ENCODE measurements at places on chromosomes 5 and 9. TPM values are rescaled to one million over a fixed set of nuclear protein-coding genes. Genes with fewer than 3 reads are reported as not detected.

The THBS4 gene
- total RNA-seq = 0.92 TPM

The UBQLN1 gene
- total RNA-seq = 83.4 TPM

The ADAMTS13 gene
- total RNA-seq = 1.6 TPM

The C1QTNF2 gene
- total RNA-seq = 0.17 TPM

The TLR4 gene
- 216 TPM for total RNA-seq

The APBA1 gene
- 17.7 TPM for total RNA-seq

The CCDC187 gene
- not detected for total RNA-seq

The VLDLR gene
- 7.3 TPM for total RNA-seq

The INSYN2B gene
- 3.0 TPM for total RNA-seq

The ITGA2 gene
- 20.5 TPM for total RNA-seq

The GFI1B gene
- total RNA-seq = 3.0 TPM

The CAVIN4 gene
- 0.33 TPM for total RNA-seq

The PCDHGA12 gene
- 6.3 TPM for total RNA-seq

The SEMA5A gene
- total RNA-seq = 23.3 TPM

The PAEP gene
- total RNA-seq = not detected

The SPATA31A3 gene
- total RNA-seq = not detected

The MZB1 gene
- 72.6 TPM for total RNA-seq

The DAB2IP gene
- 36.4 TPM for total RNA-seq

The PCDHGB6 gene
- total RNA-seq = 6.1 TPM

The ACTBL2 gene
- not detected for total RNA-seq

The PCDHA1 gene
- not detected for total RNA-seq

The ASPN gene
- total RNA-seq = 2.0 TPM

The LRRTM2 gene
- 0.89 TPM for total RNA-seq

The C9orf153 gene
- 0.51 TPM for total RNA-seq
